ENCODE measurements at places on chromosomes 11 and 22. TPM values are rescaled to one million over a fixed set of nuclear protein-coding genes. Genes with fewer than 3 reads are reported as not detected.

Gene IL18
- not detected for total RNA-seq

Gene CRY2
- 21.9 TPM for total RNA-seq

Gene KRTAP5-9
- total RNA-seq = not detected

Gene OR52N4
- not detected for total RNA-seq

Gene DPAGT1
- 53.9 TPM for total RNA-seq

Gene TIMP3
- 1.5 TPM for total RNA-seq

Gene SSTR3
- total RNA-seq = 1.9 TPM

Gene TYMP
- 64.4 TPM for total RNA-seq

Gene TEX54
- total RNA-seq = 0.92 TPM

- no peak for DNase-seq
Measured at GRCh38 chr11:95608093-95608492, 181.5 kb downstream of the FAM76B start.

DNA sequence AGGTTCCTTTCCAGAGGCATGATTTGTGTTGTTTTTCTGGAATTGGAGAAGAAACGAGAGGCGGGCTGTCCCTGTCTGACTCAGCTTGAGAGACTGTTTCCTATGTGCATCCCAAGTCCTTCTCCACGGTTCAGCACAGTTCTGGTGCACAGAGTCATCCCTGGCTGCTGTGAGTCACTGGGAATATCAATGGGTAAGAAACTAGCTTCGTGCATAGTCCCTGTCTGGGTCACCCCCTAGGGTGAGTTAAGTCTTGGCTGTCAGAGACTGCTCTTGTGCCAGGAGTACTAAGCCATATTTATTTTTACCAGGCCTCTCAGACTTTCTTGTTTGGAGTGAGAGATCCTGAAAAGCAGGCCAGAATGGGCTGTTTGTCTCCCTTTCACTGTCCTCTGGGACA, 2.4 kb upstream of the LRP4 start:
- no peak for DNase-seq

GRCh38 chr22:23834793-23835483, 3.9 kb downstream of the DERL3 start:
- no peak for DNase-seq

GRCh38 chr22:29380032-29380781, 8.2 kb downstream of the AP1B1 start:
- no peak for DNase-seq

DNA sequence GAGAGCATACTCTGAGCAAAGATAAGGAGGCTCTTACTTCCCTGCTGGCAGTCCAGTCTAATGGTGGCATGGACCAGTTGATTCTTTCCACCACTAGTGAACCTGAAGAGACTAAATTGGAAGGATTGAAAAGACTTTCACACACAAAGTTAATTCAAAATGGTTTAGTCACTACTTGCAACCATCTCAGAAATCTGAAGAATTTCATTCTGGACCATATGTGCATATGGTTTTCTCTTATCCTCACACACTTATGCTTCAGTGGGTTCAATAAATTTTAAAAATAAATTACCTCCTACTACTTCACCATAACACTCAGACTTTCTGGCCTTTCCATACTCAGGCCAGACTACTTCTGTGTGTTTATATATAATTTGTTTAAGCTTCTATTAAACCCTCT, 44.7 kb downstream of the CADM1 start:
- no peak for DNase-seq

GRCh38 chr11:14967581-14968243, 4.4 kb downstream of the CALCA start:
- no peak for DNase-seq

DNA sequence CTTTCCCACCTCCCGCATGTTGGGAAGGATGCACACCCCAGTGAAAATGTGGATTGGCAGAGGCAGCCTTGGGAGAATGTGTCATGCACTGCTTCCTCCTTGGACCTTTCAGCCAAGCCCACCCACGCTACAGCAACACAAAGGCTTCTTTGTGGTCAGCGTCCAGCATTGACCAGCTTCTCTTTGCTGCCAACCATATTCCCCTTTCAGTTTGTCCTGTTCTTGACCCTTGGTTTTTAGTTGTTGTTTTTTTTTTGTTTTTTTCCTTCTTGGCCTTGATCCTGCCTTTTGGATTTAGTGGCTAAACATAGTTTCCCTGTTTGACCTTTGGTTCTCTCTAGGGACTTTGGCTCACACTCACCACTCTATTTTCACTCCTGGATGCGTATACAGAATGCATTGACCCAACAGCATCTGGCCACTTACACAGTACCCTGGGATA, 573.6 kb downstream of the INSC start:
- no peak for DNase-seq

DNA sequence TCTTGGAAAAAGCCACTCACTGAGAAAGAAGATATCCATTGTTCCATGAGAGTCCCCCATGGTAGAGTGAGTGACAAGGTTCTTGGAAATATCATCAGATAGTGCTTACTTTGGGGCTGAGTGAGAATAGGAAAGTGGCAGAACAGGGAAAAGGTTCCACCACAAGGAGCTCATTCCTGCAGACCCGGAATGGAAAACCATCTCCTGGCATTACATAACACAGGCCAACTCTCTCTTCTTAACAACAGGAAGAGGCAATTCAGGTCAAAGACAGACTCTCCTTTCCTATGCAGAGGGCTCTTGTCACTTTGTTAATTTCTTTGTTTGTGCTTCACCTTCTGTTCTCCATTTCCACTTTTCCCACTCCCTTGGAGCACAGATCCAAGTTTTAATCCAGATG, 259.7 kb downstream of the KIRREL3 start:
- no peak for DNase-seq

DNA sequence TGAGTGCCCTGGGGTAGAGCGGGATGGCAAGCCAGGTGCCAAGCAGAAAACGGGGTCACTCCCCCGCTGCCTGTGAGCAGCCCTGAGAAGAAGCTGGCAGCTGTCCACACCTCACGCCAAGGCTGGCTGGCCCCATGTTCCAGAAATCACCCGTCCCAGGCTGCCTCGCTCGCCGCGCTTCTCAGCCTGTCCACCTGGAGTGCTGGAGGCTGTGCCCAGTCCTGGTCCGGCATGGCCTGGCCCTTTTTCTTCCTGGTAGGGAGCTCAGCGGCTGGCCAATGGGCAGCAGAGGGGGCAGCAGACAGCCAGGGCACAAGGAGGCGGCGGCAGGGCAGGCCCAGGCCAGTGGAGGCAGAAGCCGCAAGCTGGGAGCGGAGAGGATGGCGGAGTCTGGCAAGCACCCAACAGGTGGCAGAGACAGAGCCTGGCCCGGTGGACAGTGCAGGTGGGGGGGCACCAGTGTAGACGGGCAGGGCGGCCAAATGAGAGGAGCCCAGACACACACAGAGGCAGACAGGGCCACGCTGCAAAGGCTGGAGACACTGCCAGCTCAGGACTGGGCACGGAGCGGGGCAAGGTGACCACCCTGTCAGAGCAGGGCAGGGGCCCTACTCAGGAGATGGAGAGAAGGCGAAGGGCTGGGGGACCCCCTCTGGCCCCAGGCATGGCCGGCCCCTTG, 37.2 kb upstream of the TH start:
- no peak for DNase-seq
